Hematopoietic multipotent progenitor cell (in vitro differentiated cells): ENCODE measurements at places on chromosomes 4 and X.

DNA sequence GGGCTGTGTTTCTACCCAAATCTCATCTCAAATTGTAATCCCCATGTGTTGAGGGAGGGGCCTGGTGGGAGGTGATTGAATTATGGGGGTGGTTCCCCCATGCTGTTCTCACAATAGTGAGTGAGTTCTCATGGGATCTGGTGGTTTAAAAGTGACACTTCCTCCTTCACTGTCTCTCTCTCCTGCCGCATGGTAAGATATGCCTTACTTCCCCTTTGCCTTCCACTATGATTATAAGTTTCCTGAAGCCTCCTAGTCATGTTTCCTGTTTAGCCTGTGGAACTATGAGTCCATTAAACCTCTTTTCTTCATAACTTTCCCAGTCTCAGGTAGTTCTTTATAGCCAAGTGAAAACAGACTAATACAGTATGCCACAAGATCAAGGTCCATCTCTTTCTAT, 70.0 kb upstream of the MSX1 start:
- peak; percentile 4 for DNase-seq

DNA sequence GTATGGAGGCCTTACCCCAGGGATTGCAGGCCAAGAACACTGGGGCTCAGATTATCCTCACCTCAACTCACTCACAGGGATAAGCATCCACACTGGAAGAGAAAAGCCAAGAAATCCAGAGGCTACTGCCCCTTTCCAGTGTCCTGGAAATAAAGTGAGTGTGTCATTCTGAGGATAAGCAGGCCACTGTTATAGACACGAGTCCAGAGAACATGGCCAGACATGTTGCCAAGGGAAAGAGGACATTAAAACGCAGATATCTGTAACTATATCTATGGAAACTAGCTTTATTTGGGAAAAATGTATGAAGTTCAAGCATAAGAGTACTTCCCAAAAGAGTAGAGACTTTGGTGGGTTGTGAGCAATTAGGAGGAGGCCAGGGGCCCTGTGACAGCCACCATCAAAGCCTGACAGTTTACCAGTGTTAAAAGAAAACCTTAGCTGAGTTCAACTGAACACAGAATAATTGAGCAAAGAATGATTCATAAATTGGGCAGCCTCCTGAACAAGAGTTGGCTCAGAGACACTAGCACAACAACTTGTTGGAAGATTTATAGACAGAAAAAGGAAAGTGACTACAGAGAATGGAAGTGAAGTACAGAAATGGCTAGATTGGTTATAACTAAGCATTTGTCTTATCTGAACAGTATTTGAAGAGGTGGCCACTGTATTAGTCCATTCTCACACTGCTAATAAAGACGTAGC, 1222.2 kb downstream of the STIM2 start:
- DNase-seq = no peak

GRCh38 chrX:119763836-119764387, 5.5 kb downstream of the SOWAHD start:
- no peak for DNase-seq

DNA sequence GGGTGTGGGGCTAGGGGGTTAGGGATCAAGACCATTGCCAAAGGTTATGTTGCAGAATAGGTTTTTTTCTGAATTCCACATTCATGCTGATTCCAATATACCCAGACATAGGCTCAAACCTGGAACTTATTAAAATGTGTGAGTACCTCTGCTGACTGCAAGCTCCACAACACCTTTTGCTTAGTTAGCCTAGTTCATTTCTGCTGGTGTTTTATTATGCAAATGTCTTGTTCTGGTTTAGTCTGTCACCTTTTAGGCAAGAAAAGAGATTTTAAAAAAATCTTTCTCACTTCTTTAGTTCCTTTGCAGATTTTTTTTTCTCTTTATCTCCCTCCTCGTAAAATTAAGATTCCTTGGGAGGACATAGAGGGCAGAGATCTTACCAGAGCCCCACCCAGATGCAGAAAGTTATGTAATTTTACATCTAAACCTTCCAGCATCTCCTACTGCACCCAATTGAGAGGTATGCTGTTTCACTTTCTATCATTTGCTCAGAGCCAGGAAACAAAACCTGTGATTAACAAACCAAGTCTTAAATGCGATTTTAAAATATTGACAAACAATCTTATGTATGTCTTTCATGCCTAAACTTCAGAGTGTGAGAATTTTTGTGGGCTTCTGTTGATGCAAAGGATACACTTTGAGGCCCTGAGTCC, 190.7 kb upstream of the CLNK start:
- DNase-seq = no peak

- peak; percentile 59 for DNase-seq
These were observed 5.9 kb downstream of the IRAK1 start for GRCh38 chrX:154013614-154014360.

- no peak for DNase-seq
These were observed 211.4 kb downstream of the MID1IP1 start for GRCh38 chrX:39012621-39013111.

- no peak for DNase-seq
These were observed 11.2 kb downstream of the C1QTNF7 start for GRCh38 chr4:15438939-15439524.

DNA sequence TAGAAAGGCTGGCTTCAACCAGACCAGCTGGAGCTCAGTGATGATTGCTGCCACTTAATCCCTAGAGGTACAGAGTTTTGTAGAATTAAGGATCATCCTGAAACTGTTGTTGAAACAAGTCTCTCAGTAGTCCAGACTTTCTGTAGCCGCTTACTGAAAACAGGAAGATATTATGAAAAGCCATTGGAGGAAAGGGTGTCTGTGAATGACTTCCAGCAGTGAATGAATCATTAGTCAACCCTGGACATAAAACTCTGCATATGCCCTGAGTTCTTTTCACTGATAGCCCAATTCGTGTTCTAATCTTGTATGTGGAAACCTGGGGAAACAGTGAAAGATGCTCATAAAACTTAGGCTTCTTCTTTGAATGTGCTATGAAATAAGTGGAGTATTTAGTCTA, 14.8 kb downstream of the HOPX start:
- no peak for DNase-seq

DNA sequence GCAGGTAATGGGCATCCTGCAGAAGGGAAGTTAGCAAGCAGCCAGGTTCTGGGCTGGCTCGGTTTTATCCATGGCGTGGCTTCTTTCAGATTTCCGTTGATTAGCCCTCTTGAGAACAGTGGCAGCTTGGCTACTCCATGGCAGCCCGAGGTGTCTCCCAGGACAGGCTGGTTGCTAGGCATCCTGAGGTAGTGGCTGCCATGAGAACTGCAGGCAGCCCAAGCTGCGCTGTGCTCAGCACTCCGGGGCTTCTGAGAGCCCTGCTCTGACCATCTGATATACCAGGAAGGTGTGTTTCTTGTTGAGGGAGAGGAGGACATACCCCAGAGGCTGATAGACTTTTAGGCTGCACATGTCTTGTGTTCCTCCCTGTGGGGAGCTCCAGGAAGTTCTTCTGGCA, 253.4 kb upstream of the CASK start:
- DNase-seq = no peak

DNA sequence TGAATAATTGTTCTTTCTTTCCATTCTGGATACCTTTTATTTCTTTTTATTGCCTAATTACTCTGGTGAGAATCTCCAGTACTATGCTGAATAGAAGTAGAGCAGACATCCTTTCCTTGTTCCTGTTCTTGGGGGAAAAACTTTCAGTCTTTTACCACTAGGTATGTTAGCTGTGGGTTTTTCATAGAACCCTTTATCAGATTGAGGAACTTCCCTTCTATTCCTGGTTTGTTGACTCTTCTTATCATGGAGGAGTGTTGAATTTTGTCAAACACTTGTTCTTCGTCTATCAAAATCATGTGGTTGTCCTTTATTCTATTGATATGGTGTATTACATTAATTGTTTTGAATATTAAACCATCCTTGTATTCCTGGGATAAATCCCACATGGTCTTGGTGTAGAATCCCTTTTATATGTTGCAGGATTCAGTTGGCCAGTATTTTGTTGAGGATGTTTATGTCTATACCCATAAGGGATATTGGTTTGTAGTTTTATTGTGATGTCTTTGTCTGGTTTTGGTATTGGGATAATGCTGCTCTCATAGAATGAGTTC, 23.6 kb downstream of the SH3BP2 start:
- DNase-seq = no peak

DNA sequence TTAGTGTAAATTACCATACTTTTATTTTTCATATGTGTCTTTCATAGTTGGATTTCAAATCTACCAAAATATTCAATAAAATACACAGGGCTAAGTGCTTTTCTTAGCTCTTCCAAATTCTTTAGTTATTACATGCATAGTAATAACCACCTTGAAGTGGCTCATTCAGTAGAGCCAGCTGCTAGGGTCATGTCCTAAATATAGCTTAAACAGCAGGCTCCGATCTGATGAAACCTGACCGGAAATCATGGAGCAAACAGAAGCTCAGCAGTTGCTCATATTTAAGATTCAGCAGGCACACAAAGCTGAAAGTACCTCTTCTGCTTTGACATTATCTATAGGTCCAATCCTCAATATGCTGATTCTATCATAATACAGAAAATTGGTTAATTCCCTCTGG, 1470.4 kb downstream of the ADGRL3 start:
- DNase-seq = no peak

DNA sequence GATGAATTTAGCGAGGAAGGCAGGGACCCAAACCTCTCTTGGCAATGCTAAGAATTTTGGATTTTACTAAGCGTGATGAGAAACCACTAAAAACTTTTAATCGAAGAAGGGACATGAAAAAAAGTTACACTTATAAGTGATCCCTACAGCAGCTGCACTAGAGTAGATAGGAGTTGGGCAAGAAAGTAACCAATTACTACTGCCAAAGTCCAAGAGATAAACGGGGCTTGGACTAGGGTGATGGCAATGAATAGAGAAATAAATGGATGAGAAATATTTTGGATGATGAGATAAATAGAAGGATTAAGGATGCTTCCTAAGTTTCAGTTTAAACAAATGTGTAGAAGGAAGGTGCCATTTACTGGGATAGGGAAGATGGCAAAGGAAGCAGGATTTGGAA, 6.3 kb upstream of the FNIP2 start:
- DNase-seq = no peak

GRCh38 chr4:47786958-47787370, 50.9 kb downstream of the CORIN start:
- no peak for DNase-seq

DNA sequence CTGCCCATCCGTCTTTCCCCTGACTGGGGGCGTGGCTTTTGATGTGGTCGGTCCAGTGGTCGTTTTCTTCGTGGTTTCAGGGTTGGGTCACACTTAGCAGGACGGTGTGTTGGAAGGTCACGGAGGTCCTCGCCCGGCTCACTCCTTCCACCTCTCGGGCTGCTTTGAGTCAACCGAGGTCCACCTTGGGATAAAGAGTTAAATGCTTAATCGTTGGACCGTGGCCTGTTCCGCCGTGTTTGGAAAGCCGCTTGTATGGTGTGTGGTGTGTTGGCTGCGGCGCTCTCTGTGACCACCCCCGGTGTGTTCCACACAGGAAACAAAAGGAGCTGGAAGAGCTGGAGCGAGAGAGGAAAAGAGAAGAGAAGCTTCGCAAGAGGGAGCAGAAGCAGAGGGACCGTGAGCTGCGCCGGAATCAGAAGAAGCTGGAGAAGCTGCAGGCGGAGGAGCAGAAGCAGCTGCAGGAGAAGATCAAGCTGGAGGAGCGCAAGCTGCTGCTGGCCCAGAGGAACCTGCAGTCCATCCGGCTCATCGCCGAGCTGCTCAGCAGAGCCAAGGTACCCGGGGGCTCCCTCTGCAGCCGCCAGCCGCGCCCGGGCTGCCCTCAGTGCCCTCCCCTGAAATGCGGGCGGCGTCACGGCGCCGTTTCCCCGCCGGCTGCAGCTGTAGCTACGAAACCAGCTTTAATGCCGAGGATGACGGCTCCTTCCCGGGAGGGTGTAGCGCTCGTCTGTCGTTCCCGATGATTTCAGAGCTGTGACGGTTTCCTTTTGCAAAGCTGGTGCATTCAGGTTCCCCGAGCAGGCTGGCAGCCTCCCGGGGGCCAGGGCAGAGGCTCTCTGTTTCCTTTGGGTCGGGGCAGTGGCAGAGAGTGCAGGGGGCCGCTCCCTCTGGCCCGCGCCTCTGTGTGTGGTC, 7.7 kb downstream of the AKAP17A start:
- DNase-seq = no peak

DNA sequence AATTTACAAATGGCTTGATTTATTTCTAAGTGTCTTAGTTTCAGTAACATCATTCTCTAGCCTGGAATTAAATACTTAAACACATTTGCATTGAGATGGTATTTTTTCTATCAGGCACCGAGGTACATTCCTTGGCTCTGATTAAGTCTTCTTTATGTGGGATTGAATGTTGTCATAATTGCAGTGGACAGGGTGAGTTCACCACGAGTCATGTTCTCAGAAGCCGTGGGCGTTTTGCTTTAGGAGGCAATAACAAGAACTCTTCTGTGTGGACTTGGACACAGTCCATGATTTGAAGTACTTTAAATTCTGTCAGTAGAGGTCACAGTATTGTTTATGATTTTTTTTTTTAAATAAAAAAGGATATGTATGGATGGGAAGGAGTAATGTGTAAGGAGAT, 57.1 kb upstream of the EFHC2 start:
- no peak for DNase-seq

GRCh38 chr4:25485104-25485503, 108.0 kb downstream of the ANAPC4 start:
- DNase-seq = no peak

- no peak for DNase-seq
These were observed 118.3 kb downstream of the SORBS2 start for GRCh38 chr4:185693548-185694215.

GRCh38 chrX:135596495-135596894, 76.0 kb downstream of the INTS6L start:
- DNase-seq = peak; percentile 32
